ENCODE measurements at places on chromosomes 11 and 22.

DNA sequence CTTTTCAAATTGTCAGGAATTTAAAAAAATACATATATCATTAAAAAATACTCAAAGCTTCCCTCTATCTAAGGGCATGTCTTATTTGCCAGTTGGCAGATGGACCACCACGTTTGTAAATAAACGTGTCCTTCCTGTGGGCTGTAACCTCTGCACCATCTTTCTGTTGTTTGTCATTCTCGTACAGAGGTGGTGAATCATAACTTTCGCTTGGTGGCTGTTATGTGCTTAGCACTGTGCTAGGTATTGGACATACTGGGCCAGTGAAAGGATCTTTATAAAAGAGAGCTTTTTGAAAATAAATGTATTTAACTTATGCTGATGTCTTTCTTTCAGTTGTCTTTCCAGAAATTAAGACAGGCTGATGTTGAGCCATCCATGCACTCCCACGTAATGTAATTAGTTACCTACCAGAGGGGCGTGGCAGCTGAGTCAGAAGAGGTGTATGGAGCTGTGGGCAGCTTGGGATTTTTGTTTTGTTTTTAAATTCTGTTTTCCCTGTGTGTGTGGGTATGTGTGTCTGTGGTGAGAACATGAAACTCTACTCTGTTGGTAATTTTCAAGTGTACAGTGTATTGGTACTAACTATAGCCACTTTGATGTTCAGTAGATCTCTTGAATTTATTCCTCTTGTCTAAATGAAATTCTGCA, 62.7 kb downstream of the TECTA start:
- no peak for DNase-seq
- H3K27ac ChIP-seq: no peak overlapping the region
- H3K36me3 ChIP-seq: no peaks in the 10 kb centered on the region
- H3K27me3 ChIP-seq: no peaks in the 10 kb centered on the region
- H3K4me3 ChIP-seq: no peak overlapping the region

DNA sequence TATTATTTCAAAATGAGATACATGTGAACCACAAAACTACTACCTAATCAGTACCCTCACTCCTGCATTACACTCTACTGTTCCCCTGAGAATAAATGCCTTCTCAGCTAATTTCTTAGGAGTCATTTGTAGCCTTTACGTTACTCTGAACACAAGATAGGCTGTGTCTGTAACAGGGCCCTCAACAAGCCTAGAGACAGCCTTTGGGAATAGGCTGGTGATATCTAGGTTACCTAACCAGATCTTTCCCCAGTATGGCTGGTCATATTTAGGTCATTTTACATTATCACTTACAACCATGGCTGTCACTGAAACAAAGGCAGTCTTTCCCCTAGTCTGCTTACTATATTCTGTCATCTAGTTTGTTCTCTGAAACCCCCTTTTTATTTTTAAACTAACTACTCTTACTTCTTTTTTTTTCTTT, 14.2 kb downstream of the ATM start:
- no peaks in the 10 kb centered on the region for H3K4me1 ChIP-seq
- DNase-seq: no peak
- peaks cover 3% of the 10 kb centered on the region for H3K36me3 ChIP-seq
- no peak overlapping the region for H3K4me3 ChIP-seq

DNA sequence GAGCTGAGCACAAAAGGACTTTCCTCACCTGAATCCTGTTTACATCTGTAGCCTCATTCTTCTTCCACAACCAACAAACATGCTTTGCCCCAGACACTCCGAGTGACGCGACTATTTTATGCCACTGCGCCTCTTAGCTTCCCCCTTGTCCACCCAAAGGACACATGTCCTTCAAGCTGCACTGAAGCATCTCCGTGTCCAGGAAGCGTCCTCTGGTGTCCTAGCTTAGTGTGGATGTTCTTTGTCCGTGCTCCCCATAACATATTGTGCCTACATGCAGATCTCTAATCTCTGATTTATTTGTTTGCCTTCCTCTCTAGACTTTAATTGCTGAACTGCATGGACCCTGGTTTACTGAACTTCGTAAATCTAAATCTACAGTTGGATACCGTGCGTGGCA, 20.1 kb upstream of the CECR2 start:
- H3K27me3 ChIP-seq: no peaks in the 10 kb centered on the region
- no peak overlapping the region for H3K27ac ChIP-seq
- H3K4me1 ChIP-seq: no peaks in the 10 kb centered on the region

GRCh38 chr11:109996060-109996459, 97.1 kb upstream of the ZC3H12C start:
- H3K36me3 ChIP-seq: no peaks in the 10 kb centered on the region
- peaks cover 5% of the 10 kb centered on the region for H3K4me1 ChIP-seq

DNA sequence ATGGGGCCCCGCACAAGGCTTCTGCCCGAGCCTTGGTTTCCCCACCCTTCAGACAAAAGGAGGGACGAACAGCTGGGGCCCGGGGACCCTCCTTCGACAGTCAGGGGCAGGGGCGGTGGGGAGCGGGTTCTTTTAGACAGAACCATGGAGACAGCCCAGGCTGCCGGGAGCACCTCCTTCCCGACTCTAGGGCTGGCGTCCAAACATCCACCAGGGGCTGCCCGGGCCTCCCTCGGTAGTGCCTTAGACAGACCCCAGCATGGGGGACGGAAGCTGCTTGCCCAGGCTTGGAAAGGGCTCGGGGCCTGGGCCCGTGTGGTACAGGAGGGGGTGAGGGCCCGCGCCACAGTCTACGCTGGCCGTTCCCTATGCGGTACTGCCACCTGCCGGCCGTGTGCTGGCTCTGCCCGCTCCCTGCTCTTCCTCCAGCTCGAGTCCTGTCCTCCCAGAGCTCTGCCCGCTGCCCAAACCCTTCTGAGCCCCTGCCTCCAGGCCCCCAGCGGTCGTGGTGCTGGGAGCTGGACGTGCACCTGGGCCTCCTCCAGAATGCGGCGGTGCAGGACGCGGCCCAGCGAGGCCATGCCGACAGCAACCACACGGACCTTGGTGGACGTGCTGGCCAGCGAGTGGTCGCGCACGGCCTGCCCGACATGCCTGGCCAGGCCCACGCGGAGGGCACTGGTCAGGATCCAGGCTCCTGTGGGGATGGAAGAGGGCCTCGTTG, 20.1 kb downstream of the TSSC4 start:
- H3K4me3 ChIP-seq: no peak overlapping the region
- no peaks in the 10 kb centered on the region for H3K27me3 ChIP-seq
- H3K36me3 ChIP-seq: no peaks in the 10 kb centered on the region

DNA sequence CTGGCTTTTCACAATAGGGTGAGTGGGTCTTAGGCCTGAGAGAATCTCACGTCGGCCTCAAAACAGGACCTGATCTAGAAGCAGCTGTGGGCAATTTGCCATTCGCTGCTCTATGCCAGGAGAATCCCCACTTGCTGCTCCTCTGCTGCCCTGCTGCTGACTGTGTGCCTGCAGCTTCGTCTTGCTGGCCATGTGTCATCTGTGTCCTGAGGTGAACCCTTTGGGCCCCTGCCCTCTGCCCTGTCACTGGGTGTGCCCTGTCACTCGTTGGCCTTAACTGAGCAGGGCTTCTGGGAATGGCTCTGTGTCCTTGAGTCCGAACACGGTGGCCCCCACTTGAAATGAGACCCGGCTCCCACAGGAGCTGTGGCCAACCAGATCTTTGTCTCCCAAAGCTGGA, 6.2 kb downstream of the NAA40 start:
- H3K27ac ChIP-seq: peak overlapping the region; percentile 25
- DNase-seq: peak; percentile 43
- H3K36me3 ChIP-seq: no peaks in the 10 kb centered on the region
- H3K27me3 ChIP-seq: no peaks in the 10 kb centered on the region

GRCh38 chr11:23554002-23554401, 693.7 kb upstream of the CCDC179 start:
- H3K4me3 ChIP-seq: no peak overlapping the region
- H3K36me3 ChIP-seq: no peaks in the 10 kb centered on the region
- DNase-seq: no peak
- H3K4me1 ChIP-seq: no peaks in the 10 kb centered on the region

- no peak overlapping the region for H3K27ac ChIP-seq
These were observed 1.5 kb downstream of the GPR152 start for GRCh38 chr11:67450796-67451657.

DNA sequence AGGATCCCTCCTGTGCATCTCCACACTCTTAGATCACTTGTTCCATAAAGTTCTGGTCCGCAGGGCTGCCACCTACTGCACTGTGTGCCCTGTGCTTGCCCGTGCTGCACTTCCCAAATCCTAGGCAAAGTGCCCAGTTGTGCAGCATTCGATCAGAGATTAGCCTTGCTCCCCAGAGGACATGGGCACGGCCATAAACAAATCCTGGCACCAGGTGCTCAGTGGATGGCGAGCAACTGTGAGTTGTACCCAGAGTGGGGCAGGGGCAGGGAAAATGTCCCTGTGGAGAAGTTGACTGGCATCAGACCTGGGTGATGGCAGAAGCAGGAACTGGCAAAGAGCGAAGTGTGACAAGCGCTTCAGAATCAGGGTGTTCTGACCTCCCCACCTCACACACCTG, 4.7 kb downstream of the FADS2 start:
- no peak overlapping the region for H3K4me3 ChIP-seq

GRCh38 chr22:20867179-20868024, 8.6 kb downstream of the SNAP29 start:
- H3K4me1 ChIP-seq: peaks cover 25% of the 10 kb centered on the region
- H3K4me3 ChIP-seq: no peak overlapping the region
- DNase-seq: peak; percentile 62
- no peaks in the 10 kb centered on the region for H3K27me3 ChIP-seq

DNA sequence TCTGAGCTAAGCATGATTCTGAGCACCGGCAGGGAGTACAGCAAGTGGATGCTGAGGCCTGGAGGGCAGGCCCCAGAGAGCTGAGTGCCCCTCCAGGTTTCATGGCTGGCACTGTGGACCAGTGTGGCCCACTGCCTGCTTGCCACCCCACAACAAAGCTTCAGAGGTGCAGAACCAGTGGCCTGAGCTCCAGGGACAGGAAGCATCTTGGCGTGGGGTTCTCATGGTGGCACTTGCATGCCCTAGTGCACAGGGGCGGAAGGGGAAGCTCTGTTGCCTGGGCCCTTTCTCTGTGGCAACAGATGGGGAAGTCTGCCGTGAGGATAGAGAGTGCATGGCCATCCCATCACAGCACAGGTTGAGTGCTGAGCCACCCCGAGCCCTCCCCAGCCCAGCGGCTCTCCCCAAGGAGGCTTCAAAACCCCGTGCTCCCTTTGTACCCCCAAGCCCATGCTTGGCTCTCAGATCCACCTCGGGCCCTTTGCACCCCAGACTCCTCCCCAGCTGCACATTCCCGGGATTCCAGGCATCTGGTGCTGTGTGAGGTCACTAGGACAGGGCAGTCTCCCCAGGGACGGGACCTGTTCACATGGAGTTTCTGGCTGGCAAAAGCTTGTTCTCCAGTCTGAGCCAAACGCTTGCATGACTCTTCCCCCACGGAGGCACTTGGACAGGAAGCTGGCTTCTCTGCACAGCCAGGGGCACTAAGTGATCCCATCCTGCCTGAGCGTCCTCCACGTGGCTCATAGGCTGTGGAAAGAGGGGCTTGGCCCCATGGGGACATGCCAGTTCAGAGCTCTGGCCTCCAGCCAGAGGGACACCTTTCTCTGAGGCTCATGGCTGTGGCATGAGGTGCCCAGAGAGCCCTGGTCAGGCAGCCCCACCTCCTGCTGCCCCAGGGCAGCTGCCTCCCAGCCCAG, 4.2 kb downstream of the SLC25A1 start:
- H3K4me3 ChIP-seq: no peak overlapping the region
- H3K36me3 ChIP-seq: no peaks in the 10 kb centered on the region
- H3K4me1 ChIP-seq: peaks cover 36% of the 10 kb centered on the region
- peaks cover 6% of the 10 kb centered on the region for H3K27me3 ChIP-seq
- H3K27ac ChIP-seq: peak overlapping the region; percentile 46
- DNase-seq: peak; percentile 30

Data from hepatocyte (in vitro differentiated cells).